ENCODE measurements at places on chromosomes 4 and X.
A peak's percentile ranks its signal among the peaks of the same experiment; 100 is the strongest.

GRCh38 chr4:81874661-81875515 is 403.2 kb upstream of the RASGEF1B start:
- no peak for DNase-seq

DNA sequence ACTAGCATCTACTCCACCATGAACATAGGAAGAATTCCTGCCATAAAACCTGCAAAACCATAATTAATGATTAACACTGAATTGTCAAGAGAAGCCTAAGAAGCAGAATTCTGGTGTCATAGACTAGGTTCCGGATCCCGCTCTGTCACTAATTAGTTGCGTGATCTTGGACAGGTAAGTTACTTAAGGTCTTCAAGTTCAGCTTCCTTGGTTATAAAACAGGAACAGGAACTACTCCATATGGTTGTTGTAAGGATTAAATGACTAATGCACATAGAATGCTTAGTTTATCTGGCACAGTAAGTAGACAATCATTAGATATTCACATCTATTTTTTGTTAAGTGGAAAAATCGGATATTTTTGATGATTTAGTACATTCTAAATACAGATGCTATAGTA is 14.3 kb downstream of the G3BP2 start:
- DNase-seq, result no peak

DNA sequence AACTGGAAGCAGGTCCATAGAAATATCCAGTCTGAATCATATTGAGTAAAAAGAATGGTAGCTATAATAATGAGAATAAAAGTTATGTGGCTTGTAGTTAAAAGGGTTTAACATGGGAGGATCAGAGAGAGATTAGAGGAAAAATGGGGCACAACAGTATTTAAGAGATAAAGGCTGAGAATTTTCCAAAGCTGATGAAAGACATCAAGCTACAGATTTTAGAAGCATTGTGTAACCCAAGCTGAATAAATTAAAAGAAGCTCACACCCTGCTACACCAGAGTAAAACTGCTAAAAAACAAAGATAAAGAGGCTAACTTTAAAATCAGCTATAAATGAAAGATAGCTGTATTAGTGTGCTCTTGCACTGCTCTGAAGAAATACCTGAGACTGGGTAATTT is 94.2 kb downstream of the AASDH start:
- DNase-seq, result no peak

- no peak for DNase-seq
Observed at GRCh38 chrX:137988470-137988869, 422.5 kb downstream of the ZIC3 start.

GRCh38 chr4:87541956-87542709 is 13.0 kb upstream of the SPARCL1 start:
- DNase-seq, result no peak

GRCh38 chrX:44282753-44283152 is 60.7 kb downstream of the EFHC2 start:
- no peak for DNase-seq

- DNase-seq, result no peak
Observed at GRCh38 chr4:185735866-185736400, 76.1 kb downstream of the SORBS2 start.

GRCh38 chr4:2256156-2256731 is 5.7 kb downstream of the MXD4 start:
- DNase-seq, result no peak

- DNase-seq, result no peak
Observed at GRCh38 chrX:22389556-22390179, 117.0 kb downstream of the CBLL2 start.

GRCh38 chrX:115549008-115549407 is 12.0 kb upstream of the PLS3 start:
- no peak for DNase-seq

DNA sequence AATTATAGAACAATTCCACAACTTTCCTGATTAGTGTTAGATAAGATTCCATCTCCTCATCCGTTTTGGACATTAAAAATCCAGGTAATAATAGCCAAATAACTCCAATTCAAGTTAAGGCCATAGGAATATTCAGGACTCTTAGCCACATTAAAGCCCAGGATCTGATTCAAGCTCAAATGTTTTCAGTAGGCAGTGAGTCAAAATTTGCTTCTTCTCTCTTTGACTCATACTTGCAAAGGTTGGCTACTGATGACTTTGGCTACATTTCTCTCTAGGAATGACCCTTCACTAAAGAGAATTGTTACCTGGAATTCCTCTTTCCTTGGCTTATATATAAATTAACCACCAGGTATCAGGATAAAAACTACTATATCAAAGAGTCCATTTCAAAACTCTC is 354.9 kb upstream of the HS3ST1 start:
- no peak for DNase-seq

DNA sequence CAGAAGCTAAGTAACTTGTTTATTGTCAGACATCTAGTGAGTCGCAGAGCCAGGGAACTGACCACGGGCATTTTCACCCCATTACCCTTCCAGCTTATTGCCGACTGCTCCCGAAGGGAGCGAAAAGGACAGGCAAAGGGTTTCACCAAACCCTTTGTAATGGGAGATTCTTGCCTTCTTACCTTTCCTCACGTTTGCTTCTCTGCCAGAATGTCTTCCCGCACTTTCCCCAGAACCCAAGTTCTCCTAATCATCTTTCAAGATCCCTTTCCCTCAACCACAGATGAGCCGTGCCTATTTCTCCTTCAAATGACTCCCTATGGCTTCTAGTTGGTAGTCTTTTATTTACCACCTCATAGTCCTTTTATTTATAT is 520 bp upstream of the SRP72 start:
- no peak for DNase-seq

DNA sequence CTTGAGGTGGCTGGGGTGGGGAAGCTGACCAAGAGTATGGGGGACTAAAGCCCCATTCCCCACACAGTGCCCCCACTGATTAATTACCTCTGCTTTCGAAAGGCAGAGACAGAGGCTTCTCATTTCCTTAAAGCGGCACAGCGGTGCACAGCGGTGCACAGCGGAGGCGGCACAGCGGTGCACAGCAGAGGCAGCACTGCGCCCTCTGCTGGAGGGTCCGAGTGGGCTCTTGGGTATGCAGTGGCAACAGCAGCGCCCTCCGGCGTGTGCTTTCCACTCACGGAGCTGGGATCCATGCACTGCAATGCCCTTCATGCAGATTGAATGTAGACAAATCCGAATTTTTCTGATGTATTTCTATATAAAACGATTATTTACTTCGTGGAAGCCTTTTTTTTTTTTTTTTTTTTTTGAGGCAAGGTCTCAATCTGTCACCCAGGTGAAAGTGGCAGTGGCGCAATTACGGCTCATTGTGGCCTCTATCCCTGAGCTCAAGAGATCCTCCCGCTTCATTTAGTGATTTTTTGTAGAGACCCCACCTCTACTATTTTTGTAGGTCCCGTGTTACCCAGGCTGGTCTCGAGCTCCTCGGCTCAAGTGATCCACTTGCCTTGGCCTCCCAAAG is 19.7 kb upstream of the PRPS2 start:
- DNase-seq, result peak; percentile 74

- DNase-seq, result peak; percentile 34
Observed at GRCh38 chrX:129540722-129541184, 694 bp downstream of the OCRL start.

DNA sequence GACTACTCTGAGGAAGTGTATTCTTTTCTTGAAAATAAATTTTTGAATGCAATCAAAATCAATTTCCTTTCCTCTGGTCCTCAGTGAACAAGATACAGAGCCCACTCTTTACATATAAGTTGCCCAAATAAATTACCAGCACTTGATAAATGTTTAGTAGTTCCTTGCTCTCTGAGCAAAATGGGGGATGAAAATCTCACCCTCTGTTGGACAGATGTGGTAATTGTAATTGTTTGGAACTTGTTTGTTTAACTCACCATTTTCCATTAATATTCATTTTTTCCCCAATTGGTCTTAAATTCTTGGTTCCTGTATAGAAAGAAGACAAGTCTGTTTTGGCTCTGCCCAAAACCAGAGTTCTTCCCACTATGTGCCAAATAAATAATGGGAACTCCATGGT is 146.3 kb downstream of the LDB2 start:
- no peak for DNase-seq

GRCh38 chrX:55159551-55159950 is 60.6 kb upstream of the PAGE5 start:
- DNase-seq, result no peak

DNA sequence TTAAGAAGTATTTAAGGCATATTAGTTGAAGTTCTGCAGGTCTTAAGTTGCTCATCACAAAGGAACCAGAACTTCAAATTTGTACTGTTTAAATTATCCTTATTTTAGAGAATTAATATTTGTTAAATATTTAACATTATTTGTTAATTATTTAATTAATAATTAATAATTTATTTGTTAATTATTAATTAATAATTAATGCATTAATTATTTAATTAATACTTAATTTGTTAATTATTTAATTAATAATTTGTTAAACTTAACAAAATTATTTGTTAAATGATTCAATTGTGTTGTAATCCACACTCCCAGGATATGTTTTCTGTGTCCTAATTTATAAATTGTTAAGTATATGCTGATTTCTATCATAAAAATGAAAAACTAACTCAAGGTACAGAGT is 129.4 kb downstream of the GLRA3 start:
- DNase-seq, result no peak

GRCh38 chr4:7311205-7311604 is 118.9 kb downstream of the SORCS2 start:
- no peak for DNase-seq

GRCh38 chrX:103495786-103496185 is 23.5 kb downstream of the RAB40A start:
- DNase-seq, result no peak

GRCh38 chr4:45349859-45350258 is 623.5 kb upstream of the GNPDA2 start:
- DNase-seq, result no peak

- no peak for DNase-seq
Observed at GRCh38 chr4:81330018-81330417, 115.0 kb upstream of the PRKG2 start.

- DNase-seq, result no peak
Observed at GRCh38 chr4:115119804-115120352, 6.5 kb upstream of the NDST4 start.

DNA sequence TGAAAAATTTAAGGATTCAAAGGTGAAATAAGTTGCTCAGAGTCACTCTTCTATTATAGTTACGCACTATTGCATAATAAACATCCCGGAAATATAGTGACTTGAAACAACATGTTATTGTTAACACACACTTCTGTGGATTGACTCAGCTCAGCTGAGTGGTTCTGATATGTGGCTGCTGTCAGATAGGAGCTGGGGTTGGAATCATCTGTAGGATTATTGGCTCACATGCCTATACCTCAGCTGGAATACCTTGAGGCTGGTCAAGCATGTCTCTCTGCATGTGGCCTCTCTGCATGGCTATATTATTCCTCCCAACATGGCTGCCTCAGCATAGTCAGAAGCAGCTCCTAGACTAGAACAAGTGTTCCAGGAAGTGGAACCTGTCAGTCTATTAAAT is 486.7 kb upstream of the MAGEB2 start:
- no peak for DNase-seq

- DNase-seq, result no peak
Observed at GRCh38 chrX:703866-704265, 73.3 kb downstream of the SHOX start.

DNA sequence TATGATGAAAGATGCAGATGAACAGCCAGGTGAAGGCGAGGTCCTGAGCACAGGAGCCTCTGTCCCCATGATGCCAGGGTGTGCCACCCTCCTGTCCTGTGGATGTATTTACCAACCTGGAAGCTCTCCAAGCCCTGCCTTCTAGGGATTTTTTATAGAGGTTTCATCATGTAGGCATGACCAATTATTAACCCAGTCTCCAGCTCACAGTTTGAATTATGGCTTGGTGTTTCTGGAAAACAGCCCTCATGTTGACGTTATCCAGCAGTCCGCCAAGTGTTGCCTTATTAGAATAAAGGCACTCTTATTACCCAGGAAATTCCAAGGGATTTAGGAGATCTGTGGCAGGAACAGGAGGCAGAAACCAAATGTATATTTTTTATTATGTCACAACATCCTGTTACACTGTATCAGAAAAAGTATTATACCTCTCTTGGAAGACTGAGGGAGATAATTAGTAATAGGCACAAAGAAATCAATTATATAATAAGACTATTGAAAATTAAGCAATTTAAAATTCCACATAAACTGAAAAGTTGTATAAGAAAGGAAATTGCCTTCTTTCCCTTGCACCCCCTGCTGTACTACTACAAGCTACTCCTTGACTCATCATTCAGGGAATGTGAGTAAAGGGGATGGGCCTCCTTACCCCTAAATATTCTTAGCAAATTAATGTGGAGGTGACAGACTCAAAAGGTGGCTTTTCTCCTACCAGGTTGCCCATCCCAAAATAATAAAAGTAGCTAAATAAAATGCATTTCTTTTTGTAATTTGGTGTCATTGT is 129.6 kb downstream of the ZNF330 start:
- no peak for DNase-seq

GRCh38 chrX:138791551-138791950 is 80.0 kb upstream of the FGF13 start:
- no peak for DNase-seq

GRCh38 chr4:112234952-112235609 is 3.5 kb downstream of the AP1AR start:
- DNase-seq, result no peak

DNA sequence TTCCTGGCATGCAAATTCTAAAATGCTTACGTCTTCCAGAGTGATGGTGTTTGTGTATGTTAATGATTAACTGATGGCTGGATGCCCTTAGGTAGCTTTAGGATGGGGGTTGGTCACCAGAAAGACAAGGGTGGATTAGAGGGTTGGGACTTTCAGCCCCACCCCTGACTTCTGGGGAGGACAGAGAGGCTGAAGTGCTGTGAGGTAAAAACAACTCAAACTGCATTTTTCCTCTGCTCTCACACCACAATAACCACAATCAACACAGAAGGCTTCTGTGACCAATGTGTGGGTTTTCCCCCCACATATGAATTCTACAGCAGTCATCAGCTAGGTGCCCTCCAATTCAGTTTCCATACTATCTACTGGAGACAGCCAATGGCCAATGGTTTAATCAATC is 18.7 kb upstream of the DDIT4L start:
- DNase-seq, result no peak

DNA sequence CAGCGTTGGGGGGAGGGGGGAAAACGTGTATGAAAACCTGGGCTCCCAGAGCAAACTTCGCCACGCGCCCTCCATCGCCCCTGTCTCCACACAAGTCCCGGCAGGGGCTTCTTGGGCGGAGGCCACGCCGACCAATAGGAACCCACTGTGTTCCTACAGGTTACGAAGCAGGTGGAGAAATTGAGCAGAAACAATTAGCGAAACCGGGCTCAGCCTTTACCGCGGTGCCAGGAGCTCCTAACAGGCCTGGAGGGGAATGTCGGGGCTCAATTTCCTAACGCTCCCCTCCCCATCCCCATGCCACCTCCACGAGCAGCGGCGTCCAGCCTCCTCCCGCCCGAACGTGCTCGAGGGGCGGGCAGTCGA is 589 bp upstream of the KIT start:
- DNase-seq, result no peak

Measured in activated T-cell treated with anti-CD3 and anti-CD28 coated beads, Interleukin-2, amount 50 U/mL, for 24 hours (primary cell).